ENCODE measurements at places on chromosomes 5 and 9.

DNA sequence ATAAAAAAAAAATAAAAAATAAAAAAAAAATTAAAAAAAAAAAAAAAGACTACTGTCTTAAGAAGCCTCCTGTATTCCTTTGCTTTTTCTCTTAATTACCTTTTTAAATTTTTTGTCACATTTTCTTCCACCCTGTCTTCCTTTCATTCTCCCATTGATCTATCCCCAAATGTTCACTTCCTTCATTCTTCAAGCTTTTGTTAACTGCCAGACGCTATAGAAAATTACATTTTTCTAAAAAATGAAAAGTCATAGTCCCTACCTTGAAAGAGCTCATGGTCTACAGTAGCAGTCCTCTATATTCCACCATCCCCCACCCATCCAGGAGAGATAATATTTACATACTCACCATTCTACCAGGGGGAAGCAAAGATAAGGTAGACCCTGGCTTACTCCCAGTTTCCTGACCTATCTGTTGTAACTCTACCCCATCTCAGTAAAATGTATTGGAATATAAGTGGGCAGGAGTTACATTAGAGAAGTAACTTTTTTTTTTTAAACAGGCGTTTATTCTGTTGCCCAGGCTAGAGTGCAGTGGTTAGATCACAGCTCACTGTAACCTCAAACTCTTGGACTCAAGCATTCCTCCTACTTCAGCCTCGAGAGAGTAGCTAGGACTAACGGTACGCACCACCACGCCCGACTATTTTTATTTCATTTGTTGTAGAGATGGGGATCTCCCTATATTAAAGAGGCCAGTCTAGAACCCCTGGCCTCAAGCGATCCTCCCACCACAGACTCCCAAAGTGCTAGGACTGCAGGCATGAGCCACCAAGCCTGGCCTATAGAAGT is 3.8 kb upstream of the PRKAA1 start:
- no peak for DNase-seq

GRCh38 chr5:10695055-10695649 is 65.9 kb downstream of the DAP start:
- DNase-seq = peak; percentile 51

DNA sequence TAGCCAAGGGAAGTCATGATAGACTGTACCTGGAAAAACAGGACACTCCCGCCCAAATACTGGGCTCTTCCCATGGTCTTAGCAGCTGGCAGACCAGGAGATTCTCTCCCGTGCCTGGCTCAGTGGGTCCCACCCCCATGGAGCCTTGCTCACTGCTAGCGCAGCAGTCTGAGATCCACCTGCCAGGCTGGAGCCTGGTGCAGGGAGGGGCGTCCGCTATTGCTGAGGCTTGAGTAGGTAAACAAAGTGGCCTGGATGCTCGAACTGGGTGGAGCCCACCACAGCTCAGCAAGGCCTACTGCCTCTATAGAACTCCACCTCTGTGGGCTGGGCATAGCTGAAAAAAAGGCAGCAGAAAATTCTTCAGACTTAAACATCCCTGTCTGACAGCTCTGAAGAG is 10.1 kb upstream of the THG1L start:
- no peak for DNase-seq

DNA sequence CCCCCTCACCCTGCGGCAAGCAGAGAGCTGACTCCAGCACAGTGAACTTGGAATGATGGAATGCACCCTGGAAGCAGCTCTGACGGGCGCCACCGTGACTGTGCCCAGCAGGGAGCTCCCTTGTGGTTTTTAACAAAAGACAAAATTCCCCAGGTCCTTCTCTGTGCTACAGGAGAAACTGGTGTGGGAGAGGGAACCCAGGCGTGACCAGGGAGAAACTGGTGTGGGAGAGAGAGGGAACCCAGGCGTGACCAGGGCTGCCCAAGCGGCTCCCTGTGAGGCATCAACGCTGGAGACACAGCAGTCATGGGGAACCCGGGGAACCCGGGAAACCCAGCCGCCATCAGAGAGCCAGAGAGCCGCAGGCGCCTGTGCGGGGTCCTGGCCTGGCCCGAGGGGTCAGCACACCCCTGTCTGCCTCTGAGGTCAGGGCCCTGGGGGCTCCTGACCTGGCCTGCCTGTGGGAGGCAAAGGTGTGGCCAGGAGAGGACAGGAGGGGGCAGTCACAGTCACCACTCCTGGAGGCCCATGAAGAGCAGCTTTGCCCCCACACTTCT is 3.1 kb upstream of the AHRR start:
- peak; percentile 49 for DNase-seq

DNA sequence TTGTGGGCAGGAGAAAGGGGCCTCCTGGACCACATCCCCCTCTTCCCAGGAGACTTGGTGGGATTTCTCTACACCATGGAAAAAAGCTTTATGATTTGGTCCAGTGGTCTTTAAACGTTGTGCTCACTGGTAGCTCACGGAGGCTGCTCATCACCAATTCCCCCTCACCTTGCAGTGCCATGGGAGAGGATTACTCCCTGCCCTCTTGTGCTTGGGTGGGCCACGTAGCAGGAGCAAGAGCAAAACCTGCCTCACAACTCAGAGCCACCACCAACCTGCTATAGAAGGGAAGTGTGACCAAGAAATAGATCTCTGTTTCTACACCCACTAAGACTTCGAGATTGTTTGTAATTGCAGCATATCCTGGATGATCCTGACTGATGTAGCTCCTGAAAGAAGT is 42.2 kb upstream of the N4BP3 start:
- no peak for DNase-seq

All from astrocyte (in vitro differentiated cells and primary cell).